ENCODE measurements at places on chromosomes 1 and 21.

- no peak for DNase-seq
These were observed 284.4 kb upstream of the GJB5 start for GRCh38 chr1:34470401-34470800.

GRCh38 chr1:46577671-46578070 is 26.2 kb upstream of the KNCN start:
- no peak for DNase-seq

- no peak for DNase-seq
These were observed 21.0 kb downstream of the PRKAA2 start for GRCh38 chr1:56666112-56666608.

DNA sequence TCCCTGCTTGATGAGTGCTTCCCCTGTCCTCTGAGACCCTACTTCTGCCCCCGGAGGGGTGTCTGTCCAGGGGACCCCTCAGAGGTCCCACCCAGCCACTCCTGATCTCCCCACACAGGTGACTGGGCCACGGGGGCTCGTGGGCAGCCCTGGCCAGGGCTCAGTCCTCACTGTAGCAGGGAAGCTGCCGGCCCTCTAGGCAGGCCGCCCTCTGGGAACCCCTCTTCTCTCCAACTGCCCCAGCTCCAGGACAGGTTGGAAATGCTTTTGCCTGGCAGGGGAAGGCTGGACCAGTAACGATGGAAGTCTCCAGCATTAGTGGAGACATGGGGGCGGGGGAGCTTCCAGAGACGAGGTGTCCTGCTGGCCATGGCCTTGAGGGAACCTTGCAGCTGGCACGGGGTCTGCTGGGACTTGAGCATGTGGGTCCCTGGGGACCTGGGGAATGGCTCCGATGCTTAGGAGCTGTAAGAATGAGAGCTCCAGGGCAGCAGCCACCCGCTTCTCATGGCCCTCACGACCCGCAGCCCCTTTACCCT is 3.1 kb upstream of the FNDC10 start:
- DNase-seq = no peak

DNA sequence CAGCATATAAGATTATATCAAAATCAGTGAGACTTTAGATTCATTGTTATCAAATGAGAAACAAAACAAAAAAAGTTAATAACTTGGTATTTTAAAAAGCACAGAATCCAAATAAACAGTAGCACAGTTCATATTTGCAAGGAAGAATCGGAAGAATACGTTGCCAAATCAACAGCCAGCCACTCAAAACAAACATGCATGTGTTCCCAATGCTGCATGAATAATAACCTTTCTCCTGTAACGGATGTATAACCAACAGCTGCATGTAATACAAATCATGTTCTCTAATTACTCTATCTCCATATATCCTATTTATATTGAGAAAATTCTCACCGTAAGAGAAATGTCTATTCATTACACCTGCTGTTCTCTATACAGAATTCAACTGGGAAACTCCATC is 98.9 kb upstream of the FOXD3 start:
- no peak for DNase-seq

- DNase-seq = no peak
These were observed 32.2 kb upstream of the KHDRBS1 start for GRCh38 chr1:31981456-31981839.
